ENCODE measurements at places on chromosomes 6 and 20.

GRCh38 chr6:116218172-116218633 lies 35.7 kb downstream of the TSPYL4 start:
- no peak for DNase-seq

- no peak for DNase-seq
Measured at GRCh38 chr20:33291830-33292355, 8.9 kb downstream of the BPIFB1 start.

DNA sequence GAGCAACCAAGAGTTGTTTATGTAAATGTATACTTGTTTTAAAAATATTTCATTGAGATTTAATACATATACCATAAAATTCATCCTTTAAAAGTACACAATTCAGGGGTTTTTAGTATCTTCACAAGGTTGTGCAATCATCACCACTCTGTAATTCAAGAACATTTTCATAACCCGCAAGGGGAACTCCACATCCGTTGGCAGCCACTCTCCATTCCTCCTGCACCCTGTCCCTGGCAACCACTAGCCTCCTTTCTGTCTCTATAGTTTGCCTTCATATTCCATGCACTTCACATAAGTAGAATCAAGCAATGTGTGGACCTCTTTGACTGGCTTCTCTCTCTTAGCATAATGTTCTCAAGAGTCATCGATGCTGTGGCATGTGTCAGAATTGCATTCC lies 104.2 kb upstream of the PDE10A start:
- DNase-seq, result no peak

DNA sequence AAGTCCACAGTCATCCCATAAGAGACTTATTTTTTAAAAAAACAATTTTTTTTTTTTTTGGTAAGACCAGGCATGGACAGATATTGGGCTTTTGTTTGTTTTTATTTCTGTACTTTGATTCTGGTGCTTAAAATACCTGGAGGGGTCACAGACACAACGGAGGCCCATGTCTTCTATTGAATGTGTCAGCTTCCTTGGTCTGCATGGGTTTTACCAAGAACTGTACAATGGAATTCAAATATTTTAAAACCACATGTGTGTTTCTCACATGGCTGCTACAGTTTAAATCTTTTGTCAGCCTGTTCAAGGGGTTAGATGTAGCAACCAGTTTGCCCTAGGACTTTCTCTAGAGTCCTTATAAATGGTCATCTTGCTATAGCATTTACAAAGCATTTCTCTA lies 139.8 kb downstream of the SOX4 start:
- DNase-seq, result no peak

GRCh38 chr6:99811636-99812035 lies 182.4 kb downstream of the MCHR2 start:
- DNase-seq, result no peak

- DNase-seq, result no peak
Measured at GRCh38 chr20:20333866-20334265, 34.0 kb upstream of the INSM1 start.

GRCh38 chr6:144063246-144063743 lies 32.1 kb downstream of the SF3B5 start:
- no peak for DNase-seq

DNA sequence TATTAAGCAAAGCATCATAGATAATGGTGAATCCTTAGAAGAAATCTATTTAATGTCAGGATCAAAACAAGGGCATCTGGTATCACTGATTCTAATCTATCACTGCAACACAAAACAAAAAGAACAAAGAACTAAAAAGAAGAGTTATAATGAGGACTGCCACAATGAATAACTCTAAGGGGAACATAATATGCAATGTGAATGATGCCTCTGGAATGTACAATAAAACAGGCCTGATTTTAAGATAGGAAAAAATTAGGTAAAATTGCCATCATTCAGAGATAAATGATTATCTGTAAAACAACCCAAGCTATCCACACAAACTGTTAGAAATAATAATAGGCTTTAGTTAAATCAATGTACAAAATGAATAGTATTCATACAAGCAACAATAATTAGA lies 936.7 kb upstream of the CITED2 start:
- no peak for DNase-seq

DNA sequence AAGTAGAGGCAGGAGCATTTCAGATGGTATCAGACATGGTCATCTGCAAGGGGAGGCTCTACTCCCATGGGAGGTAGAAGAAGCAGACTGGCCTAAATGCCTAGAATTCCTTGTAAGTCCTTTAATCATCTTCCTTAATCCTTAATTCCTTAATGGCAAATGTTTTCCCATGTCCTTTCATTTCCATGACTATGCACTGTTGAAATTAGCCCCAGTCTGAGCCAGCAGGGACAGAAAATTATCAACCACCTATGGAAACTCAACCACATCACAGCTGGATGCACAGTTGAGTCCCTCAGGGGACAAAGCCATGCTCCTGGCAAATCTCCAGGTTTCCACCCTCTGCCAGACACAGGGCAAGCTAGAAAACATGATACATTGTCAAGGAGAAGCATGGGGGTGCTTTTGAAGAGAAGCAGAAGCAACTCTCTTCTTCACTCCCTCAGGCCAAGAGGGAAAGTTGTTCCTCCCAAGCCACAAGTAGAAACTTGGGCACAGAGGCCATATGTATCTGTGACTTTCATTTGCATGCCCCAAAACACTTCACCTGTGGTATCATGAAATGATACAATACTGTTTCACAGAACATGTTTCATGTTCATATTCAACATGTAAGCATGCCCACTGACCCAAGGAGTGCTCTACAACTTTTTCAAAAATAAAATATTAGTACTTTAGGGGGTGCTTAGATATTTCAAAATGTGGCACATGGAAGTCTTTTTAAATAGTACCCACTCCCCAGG lies 683.6 kb downstream of the KIF16B start:
- DNase-seq, result no peak

- DNase-seq, result no peak
Measured at GRCh38 chr6:118725944-118726343, 74.6 kb upstream of the CEP85L start.

DNA sequence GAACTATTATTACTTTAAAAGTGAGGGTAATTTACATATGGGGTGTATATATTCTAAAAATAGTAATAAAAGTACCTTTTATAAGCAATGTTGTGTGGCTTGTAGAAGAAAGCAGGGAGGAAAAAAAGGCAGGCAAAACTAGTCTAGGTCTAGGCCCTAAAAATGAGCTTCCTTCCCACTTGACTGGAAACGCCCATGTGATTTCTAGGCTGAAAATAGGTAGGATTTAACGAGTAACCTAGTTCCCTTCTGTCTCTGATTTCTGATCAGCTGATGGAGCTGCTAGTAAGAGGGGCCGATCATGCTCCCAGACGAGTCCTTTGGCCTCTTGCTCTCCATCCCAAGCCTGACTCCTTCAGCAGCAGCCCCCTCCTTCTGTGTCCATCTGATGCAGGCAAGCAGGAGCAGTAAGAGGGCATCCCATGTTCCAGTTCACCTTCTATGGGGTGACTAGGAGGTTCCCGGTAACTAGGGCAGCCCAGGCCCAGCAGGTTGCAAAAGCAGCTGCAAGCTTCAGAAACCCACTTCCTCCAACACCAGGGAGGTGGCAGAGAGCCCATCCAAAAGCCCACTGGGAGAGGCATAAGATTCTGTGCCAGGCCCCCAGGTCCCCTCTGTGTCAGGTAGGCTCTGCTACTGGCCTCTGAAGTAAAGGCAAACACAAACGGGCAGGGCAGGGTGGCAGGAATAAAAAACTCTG lies 24.4 kb downstream of the TBC1D20 start:
- no peak for DNase-seq

- DNase-seq, result no peak
Measured at GRCh38 chr6:88445188-88445965, 279.2 kb upstream of the CNR1 start.

DNA sequence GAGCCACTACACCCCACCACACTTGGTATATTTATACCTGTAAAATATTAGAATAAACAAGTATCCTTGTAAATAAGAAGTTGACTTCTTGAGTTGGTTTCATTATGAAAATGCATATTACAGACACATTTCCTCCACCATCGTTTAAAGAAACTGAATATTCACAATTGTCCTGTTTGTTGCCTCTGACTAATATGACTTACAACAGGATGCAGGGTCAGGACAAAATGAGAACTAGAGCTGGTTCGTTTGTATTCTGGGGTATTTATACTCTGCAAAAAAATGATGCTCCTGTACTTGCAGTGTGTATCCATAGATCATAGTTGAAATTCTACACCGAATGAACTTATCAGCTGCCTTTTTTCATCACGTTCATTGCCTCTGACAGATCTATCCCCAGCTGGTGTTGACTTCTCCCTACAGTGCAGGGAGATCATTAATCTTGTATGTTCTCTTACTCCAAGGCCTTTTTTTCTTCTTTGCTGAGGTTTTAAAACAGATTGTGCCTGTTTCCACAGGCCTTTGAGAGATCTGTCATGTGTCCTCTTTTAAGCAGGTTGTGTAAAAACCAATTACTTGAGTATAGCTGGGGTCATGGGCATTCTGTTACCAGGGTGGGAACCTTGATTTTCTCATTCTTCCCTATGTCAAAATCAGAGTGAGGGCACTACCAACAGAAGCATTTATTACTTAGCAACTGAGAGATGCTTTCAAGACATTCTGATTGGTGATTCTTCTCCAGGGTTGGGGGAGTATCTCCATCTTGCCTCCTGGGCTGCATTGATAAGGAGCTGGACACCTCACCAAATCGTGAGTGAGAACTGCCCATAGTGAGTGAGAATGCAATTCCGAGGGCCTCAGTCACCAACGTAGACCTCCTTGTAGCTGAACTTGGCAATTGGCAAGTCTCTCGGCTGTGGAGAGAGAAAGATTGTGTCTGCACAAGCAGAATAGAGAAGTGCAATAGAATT lies 78.8 kb upstream of the CD83 start:
- DNase-seq, result no peak

GRCh38 chr6:116737004-116737403 lies 28.5 kb downstream of the FAM162B start:
- no peak for DNase-seq

DNA sequence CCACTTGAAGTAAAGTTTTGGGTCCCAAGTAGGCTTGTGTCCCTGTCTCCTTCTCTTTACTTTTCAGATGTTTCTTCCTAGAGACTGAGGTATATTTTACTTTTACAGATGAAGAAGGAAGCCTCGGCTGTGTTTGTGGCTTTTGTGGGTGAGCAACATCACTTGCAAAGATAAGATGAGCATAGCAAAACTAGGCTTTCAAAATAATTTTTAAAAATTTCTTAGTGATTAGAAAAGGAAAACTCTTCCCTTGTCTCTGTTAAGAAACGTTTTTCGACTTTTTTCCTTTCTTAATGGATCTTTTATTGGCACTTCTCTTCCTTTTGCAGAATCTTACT lies 7.6 kb downstream of the PTPN1 start:
- DNase-seq, result no peak

DNA sequence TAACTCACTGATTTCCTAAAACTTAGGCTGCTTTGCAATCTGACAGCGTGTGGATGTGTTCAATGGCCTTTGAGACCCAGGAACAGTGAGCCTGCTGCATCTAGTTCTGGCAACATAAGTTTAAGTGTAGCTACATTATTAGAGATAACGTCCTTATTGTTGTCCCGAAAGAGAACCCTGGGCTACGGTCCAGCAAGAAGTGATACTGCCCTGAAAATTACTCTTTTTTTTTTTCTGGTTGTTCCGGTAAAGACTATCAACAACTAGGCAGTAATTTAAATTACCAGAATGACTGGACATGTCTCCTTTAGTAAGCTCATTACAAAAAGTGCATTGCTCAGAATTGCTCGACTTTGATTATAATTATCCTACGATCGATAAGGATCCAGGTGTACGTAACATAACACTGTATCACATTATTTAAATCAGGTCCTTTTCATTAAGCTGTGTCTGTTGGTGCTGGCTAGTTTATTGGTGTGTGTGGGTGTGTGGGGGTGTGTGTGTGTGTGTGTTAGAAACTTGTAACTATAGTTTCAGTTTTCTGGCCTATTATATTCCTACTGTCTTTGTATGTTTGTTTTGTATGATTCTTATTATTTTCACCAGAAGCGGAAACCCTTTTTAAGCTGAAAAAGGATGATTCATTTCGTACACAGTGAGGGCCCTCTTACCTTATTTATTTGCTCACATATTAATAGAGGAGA lies 3.0 kb downstream of the TSHZ2 start:
- DNase-seq, result no peak

- no peak for DNase-seq
Measured at GRCh38 chr6:159074120-159074684, 29.4 kb upstream of the TAGAP start.

- no peak for DNase-seq
Measured at GRCh38 chr6:36979347-36979742, 6.7 kb downstream of the MTCH1 start.

- DNase-seq, result no peak
Measured at GRCh38 chr20:39702701-39703349, 740.7 kb downstream of the DHX35 start.

- no peak for DNase-seq
Measured at GRCh38 chr6:54846857-54847674, 495 bp downstream of the FAM83B start.

GRCh38 chr6:71333697-71334096 lies 45.1 kb downstream of the OGFRL1 start:
- no peak for DNase-seq

- DNase-seq, result no peak
Measured at GRCh38 chr6:7155871-7156579, 48.3 kb downstream of the RREB1 start.

GRCh38 chr6:6591778-6592465 lies 3.4 kb downstream of the LY86 start:
- no peak for DNase-seq

GRCh38 chr6:49849213-49849907 lies 17.0 kb downstream of the CRISP1 start:
- no peak for DNase-seq

DNA sequence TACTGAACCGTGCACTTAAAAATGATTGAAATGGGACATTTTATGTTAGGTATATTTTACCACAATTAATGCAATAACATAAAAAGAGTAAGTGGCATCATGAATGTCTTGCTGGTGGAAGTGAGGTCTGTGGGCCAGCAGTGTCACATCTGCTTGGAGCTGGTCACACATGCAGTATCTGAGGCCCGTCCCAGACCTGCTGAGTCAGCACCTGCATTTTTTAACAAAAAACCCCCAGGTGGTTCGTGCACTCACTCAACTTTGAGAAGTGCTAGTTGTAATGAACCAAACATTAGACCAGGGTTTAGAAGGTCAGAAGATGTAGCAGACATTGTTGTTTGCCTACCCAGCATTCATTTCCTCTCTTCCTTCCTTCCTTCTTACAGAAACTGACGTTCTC lies 21.0 kb downstream of the BANF2 start:
- no peak for DNase-seq

- DNase-seq, result no peak
Measured at GRCh38 chr6:39157511-39157910, 42.5 kb upstream of the SAYSD1 start.

- no peak for DNase-seq
Measured at GRCh38 chr20:52003415-52003814, 188.2 kb downstream of the ZFP64 start.

Measured in esophagus squamous epithelium (tissue), 5 donors.